ENCODE measurements at places on chromosomes 1 and 21. TPM values are rescaled to one million over a fixed set of nuclear protein-coding genes. Genes with fewer than 3 reads are reported as not detected.
A peak's percentile ranks its signal among the peaks of the same experiment; 100 is the strongest.

The GJC2 gene
- total RNA-seq: 6.9 TPM

- DNase-seq: no peak
Observed at GRCh38 chr1:158035976-158036583, 42.6 kb downstream of the KIRREL1 start.

The CD244 gene
- 0.48 TPM for total RNA-seq

DNA sequence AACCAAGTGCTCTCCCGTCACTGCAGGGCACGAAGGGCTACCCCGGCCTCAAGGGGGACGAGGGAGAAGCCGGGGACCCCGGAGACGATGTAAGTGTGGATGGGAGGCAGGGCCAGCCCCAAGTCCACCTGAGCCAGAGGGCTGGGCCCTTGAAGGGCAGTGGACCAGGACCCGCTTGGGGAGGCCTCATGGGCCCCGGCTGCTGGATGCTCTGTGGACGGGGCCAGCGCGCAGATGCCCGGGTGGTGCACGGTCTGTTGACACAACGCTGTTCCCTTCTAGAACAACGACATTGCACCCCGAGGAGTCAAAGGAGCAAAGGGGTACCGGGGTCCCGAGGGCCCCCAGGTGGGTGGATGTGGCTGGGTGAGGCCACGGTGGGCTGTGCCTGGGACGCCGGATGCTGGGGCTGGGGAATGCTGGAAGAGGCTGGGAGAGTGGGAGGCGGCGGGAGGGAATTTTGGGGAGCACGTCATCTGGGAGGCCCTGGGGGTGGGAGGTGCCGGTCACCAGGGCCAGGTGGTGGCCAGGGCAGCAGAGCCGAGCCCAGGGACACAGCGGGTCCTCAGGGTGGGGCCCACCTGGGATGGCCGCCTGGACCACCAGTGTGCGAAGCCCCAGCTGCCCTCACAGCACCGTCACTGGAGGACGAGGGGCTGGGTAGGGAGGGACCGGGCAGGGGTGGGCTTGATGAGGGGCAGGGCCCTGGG, 17.5 kb downstream of the COL6A1 start:
- DNase-seq: peak; percentile 79

The TRMT13 gene
- total RNA-seq: 12.6 TPM

DNA sequence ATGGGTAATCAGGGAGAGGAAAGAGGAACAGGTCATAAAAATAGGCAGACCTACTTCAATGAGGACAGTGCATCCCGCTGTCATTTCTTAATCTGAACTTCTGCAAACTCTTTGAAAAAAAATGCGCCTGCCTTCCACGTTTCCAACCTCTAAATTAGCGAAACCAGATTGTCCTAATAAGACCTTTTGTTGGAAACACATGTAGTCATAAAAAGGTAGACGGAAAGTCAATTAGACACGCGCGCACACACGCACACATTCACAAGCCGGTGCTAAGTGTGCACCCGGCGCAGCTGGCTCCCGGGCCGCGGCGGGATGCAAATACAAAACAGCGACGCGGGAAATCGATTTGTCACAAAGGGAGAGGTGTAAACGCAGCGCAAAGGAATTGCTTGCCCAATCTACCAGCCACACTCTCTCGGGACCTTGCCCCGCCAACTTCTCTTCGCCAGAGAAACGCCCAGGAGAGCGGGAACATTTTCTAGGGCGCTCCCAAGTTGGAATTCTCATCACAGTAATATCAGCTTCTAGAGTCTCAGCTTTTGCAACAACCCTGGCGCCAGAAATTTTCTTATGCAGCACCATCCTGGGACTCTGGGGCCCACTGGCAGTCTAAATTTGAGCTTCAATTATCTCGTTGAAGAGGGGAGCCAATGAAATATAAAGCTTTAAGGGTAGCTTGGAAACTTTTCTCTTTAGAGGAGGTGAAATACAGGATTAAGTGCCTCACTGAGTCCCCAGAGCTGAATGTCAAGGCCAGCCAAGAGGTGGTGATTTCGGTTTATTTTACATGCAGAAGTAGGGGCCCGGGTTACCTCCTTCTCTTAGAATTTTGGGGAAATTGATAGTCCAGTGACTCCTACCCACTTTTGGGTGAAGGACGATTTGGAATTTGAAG, 4.5 kb downstream of the PRRX1 start:
- peak; percentile 91 for DNase-seq

DNA sequence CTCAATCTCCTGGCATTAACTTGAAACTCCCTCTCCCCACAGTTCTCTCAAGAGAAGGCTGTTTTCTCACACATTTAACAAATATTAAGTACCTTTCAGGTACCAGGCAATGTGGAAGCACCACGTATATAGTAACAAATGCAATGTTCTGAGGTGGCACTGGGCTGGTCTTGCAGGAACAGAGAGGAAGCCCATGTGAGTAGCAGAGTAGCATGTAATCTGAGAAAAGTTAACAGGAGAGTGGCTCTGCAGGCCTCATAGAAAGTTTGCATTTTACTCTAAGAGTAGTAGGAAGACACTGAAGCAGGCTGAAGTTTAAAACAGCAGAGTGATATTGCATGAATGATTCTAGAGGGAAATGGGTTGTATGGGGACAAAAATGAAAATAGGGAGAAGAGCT, 21.0 kb downstream of the ZNF281 start:
- DNase-seq: no peak

The CLDN14 gene
- total RNA-seq: not detected

DNA sequence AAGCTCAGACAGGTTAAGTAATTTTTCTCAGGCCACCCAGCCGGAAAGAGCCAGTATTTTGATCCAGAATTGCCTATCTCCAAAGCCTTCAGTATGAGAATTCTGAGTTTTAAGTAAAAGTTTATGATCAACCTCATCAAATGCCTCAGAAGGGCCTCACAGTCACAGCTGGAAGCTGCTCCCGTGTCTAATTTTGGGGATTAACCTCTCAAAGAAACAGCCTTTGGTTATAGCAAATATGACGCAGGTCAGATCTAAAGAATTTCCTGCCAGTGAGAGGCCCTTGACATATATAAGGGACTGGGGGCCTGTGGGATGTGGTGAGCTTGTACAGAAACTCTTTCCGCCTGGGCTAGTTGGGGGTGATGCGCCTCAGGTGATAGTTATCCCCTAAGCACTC, 2.3 kb downstream of the EXTL1 start:
- no peak for DNase-seq

The CNR2 gene
- total RNA-seq: 0.14 TPM

The GFI1 gene
- total RNA-seq: 1.1 TPM

The OR2L3 gene
- not detected for total RNA-seq

The CD53 gene
- 30.2 TPM for total RNA-seq

The PADI2 gene
- 1.00 TPM for total RNA-seq

- no peak for DNase-seq
Observed at GRCh38 chr1:48906164-48906563, 129.5 kb upstream of the BEND5 start.

GRCh38 chr1:91501523-91501851, 836 bp downstream of the CDC7 start:
- DNase-seq: no peak

The TDRD5 gene
- total RNA-seq: not detected

All from posterior vena cava (tissue), 2 donors.